Stimulated activated CD4-positive, alpha-beta T cell treated with anti-CD3 and anti-CD28 coated beads, Interleukin-15, amount 100 ng/mL, for 1 hour (primary cell): ENCODE measurements at places on chromosomes 1 and 21.

- peak; percentile 36 for DNase-seq
These were observed 10.9 kb downstream of the WNT4 start for GRCh38 chr1:22131875-22132486.

DNA sequence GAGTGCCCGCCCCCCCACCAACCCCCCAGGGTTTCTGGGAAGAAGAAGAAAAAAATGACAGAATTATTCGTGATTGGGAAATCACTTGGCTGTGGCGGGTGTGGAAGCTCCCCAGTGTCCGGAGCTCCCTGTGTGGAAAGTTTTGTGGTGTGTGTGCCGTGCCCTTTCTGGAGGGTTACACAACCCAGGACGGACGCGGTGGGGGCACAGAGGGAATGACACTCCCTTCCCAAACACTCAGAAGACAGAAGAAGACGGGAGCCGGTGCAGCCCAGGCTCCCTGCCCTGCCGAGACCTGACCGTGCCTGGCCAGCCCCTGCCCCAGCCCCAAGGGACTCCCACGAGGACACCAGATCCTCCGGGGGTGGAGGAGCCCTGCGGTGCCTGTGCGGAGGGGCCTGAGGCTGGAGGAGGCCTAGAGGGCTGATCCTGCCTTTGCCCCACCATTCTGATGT is 33.0 kb upstream of the ADARB1 start:
- no peak for DNase-seq

- peak; percentile 98 for DNase-seq
These were observed at the start of gene TPRG1L for GRCh38 chr1:3624200-3625136. TPRG1L (plus strand) TSS chr1:3625015; CDS start chr1:3625073, 58 bp downstream.

DNA sequence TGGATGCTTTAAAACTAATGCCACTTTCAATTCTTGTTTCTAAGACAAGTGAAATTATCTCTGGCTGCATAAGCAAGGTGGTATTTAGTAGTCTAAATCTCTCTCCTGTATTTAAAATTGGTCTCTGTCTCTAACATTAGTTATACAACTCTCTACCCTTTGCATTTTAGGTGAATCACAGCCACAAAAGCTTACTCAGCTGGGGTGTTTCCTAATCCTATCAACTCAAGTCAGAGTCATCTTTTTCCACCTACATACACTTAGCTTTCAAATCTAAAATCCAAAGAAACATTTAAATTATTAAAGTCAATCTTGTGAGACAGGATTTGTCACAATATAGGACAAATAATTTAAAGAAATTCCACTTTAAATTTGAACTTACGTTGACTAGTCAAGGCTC is 255.1 kb upstream of the CXADR start:
- DNase-seq, result no peak

- DNase-seq, result no peak
These were observed 67.9 kb downstream of the NOS1AP start for GRCh38 chr1:162137179-162137960.

GRCh38 chr1:10528066-10529014 is 53.6 kb downstream of the PEX14 start:
- DNase-seq, result no peak

GRCh38 chr1:235156740-235157139 is 4.3 kb downstream of the RBM34 start:
- no peak for DNase-seq
